ENCODE measurements at places on chromosomes 6 and 20.

GRCh38 chr6:34130862-34131261, 15.0 kb downstream of the GRM4 start:
- no peak for DNase-seq

DNA sequence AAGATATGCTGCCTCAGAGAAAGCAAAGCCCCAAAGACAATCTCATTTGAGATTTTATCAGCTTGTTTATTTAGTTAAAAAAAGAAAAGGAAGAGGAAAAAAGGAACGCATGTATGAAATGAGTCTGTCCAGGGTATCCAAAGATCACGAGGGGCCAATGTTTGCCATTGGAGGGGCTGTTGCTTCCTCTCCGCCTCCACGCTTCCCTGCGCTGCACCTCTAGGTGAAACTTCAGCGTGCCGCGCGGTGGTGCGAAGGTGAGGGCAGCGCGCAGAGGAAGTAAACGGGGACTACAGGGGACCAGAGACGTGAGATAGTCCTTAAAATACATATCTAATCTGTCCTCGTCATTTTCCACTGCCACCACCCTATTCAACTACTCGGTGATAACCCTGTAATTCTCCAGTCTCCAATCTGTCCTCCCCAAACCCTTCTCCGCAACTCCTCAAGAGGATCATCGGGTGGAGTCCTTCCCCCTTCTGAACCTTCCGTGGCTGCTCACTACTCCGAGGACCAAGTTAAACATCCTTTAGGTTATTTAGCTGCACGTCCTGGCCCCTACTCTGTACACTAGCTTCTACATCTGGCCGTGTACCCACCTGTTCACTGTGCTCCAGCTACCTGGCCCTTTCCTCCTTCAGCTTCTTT, 1.1 kb upstream of the DCBLD1 start:
- DNase-seq = no peak

- no peak for DNase-seq
These were observed 54.5 kb upstream of the IPCEF1 start for GRCh38 chr6:154411076-154411475.

- no peak for DNase-seq
These were observed 20.0 kb upstream of the ZNFX1 start for GRCh38 chr20:49297605-49298530.

- DNase-seq = no peak
These were observed 99.6 kb upstream of the DST start for GRCh38 chr6:56742122-56742791.

- no peak for DNase-seq
These were observed 358.3 kb upstream of the SULF2 start for GRCh38 chr20:48143435-48144081.

GRCh38 chr20:2917266-2917665, 44.0 kb downstream of the PTPRA start:
- no peak for DNase-seq

GRCh38 chr6:4788953-4789584, 12.9 kb downstream of the CDYL start:
- DNase-seq = no peak

- DNase-seq = no peak
These were observed 672.7 kb downstream of the CD109 start for GRCh38 chr6:74368746-74369145.

- DNase-seq = no peak
These were observed 67.4 kb upstream of the C20orf144 start for GRCh38 chr20:33594743-33595142.

- no peak for DNase-seq
These were observed 28.4 kb downstream of the RNF182 start for GRCh38 chr6:13953061-13953705.

DNA sequence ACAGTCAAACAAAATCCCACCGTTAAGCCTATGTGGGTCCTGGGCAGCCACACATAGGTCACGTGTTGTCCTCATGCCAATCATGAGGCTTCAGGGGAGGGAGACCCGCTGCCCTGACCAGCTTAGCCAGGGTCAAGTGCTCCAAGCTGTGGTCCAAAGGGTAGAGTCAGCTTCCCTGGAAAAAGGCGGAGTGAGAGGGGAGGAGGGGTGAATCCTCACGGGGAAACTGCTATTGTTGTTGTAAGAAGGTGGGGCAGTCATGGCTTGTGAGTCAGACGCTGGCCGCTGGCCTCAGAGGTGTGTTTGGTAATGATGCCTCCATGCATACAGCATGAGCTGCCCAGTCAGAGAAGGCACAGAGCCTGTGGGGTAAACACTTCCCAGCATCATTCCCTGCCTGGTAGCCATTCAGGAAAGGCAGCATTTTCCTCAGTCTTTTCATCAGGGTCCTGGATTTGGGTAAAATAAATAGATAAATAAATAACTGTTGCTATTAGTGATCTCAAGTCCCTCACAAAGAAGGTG, 8.7 kb downstream of the CST3 start:
- no peak for DNase-seq

Measured in hematopoietic multipotent progenitor cell treated with erythropoietin and hydrocortisone succinate and interleukin-3 and kit ligand, for 8 days (in vitro differentiated cells).